ENCODE measurements at places on chromosomes 1 and 21.

DNA sequence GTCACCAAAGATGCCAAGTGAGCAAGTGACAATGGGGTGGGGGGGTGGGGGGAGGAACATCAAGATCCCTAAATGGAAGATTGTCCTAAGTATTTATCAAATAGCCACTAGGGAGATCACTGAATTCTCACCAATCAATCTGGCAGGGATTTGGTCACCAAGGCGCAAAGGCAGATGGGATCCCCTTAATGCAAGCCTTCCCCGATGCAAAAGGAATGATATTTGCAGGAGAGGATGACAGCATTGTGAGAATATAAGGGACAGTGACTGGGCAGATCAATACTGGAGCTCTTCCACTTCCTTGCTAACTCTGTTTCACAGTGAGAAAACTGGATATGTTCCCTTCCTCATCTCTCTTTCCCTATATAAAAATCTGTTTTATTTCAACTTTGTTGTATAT is 40.9 kb downstream of the DUSP10 start:
- DNase-seq: no peak

DNA sequence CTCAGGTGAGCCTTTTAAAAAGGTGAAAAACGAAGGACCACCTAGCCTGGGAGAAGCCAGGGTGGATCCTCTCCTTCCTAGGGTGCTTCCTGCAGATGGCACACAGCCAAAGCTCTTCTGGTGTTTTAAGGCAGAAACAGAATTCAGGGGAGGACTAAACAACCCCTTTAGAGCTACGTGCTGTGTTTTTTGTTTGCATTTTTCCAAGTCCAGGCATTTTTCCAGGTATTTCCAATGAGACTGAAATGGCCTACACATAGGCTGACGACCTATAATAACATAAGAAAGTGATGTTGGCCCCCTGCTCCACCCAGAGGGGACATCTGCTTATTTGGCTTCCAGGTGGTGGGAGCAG is 83.8 kb downstream of the CAPZB start:
- no peak for DNase-seq

DNA sequence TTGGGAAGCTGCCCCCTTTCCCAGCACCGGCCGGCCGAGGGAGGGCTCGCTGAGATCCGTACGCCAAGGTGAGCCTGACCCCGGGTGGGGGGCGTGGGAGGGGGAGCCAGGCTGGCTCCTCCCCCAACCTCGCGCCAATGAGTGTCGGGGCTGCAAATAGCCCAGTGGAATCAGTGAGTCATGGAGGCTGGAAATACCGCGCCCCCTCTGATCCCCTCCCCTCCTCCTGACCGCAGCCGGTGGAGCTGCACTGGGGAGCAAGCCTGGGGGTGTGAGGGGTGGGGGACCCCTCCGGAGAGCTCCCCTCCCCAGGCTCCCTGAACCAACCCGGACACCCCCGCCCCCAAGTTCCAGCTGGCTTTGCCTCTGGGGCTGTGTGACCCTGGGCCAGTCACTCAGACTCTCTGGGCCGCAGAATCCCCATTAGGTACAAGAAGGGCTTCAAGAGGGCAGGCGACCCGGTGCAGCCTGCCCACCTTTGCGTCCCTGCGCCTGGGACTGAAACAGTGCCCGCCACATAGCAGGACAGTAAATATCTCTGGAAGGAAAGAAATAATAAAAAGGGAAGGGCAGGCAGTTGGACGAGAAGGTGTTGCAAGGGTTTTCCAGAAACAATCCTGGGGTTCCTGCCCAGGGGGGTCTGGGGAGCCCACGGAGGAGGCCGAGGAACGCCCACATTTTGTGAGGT is 4.5 kb downstream of the HSPB7 start:
- no peak for DNase-seq

GRCh38 chr1:198168227-198168626 is 11.4 kb downstream of the NEK7 start:
- no peak for DNase-seq

DNA sequence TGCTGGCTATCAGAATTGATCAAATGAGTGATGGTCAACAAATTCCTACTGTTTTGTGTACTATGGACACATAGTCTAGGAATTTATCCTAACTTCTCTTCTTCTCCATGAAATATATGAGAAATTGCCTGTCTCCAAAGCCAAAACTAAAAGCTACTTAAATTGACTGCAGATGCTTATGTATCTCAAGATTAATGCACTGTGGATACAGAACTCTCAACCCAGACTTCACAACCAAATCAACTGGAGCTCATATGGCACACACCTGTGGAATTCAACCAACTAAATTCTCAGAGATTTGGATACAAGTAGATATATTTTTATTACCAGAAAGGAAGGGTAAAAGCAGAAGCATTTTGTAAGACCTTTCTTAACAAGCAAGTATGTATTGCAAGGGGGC is 566.1 kb downstream of the LTN1 start:
- DNase-seq: no peak

DNA sequence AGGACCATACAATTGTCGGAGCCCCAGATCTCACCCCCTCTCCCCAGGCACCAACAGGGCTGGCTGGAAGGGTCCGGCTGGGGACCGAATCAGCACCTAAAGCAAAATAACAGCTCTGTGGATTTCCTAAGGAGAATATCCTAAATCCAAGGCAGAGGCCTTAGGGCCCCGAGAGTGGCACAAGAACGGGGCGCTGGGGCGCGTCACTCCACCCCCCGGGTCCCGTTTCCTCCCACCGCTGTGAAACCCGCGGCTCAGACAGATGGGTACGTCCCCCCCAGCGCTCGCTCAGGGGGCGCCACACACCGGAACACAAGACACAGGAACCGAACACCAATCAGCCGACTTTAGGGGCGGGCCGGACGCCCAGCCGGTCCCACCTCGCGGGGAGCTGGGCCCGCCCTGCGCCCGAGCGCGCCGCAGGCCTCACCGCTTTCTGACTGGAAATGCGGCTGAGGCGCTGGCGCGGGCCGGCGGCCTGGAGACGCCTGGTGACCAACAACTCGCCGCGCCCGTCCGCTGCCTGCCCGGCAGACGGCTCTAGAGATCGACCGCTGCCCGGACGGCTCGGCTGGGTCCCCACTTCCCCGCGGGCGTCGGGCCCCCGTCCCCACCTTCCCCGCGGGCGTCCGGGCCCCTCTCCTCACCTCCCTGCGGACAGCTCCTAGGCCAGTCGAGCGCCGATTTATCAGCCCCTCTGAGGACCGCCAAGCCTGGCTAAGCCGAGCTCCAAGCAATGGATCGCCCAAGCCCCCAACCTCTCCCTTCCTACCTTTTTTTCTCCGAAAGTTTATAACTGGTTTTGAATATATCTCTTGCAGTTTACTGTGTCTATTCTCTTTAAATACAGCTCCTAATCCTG is at the start of gene HFM1:
Gene HFM1 (minus strand): TSS at position 687 of the 862 bp plus-strand sequence. CDS start 3,755 bp downstream, outside the sequence.
- DNase-seq: no peak

GRCh38 chr1:15403962-15404580 is 5.6 kb upstream of the EFHD2 start:
- no peak for DNase-seq

DNA sequence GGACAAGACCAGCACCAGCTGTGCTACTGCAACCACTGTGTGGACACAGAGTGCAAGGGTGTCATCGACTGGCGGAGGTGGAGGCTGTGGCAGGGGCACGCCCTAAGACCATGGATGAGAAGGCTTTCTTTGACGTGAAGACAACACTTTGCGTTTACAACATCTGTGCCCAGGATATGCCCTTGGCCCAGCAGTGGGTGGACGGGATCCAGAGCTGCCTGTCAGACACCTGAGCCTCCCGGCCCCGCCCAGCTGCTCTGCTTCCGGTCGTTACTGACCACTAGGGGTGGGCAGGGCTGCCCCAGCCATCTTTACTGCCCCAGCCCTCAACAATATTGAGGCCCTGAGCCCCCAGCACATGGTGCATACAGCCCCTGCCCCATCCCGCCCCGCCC is 21.4 kb upstream of the NPPB start:
- DNase-seq: no peak

DNA sequence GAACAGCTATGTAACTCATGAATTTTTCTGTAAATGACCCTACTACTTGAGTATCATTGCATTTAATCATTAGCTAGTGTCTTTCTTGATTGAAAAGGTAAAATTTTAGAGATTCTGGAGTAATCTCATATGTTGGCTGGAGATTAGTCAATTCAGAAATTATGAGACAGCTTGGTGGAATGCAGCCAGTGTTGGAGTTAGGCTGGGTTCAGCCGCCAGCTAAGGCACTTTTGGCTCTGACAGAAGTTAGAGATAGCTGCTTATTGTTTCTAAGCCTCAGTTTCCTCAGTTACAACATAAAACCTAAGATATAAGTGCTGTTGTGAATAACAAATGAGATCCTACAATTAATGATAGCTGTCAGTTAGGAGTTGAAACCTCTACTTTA is 49.4 kb downstream of the TBCE start:
- no peak for DNase-seq

GRCh38 chr1:228337031-228337564 is 69.5 kb downstream of the TRIM11 start:
- no peak for DNase-seq

DNA sequence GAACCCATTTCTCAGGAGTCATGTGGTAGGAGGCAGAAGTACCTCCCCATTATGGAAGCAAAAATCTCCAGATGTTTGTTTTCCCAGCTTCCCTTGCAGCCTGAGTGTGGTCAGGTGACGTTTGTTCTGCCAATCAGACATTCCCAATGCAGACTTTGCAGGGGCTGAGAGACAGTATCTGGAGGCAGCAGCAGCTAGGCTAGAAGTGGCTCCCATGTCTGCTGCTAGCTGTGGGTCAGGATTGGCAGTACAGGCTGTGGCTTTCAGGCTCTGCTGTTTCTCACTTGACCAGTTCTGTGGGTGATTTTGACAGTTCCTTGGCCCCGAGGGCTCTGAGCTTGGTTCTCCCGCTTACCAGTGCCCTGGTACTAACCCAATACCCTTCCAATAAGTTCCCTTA is 58.6 kb upstream of the NBPF3 start:
- DNase-seq: no peak

DNA sequence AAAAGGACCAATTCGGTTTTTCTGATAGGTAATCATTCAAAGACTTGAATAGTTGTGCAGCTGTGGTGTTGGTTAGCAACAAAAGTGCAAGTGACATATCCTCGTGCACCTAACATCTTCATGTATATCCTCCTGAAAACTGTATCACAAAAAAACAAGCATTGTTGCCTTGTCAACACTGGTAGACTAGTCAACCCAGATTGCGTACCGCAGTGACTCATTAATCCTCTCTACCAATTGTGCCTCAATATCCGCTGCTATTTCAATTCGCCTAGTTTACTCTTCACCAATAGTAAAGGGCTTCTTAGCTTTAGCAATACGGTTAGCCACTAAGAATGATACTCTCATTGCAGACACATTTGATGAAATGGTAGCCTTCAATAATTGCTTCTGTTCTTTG is 3.5 kb downstream of the HHAT start:
- DNase-seq: no peak

DNA sequence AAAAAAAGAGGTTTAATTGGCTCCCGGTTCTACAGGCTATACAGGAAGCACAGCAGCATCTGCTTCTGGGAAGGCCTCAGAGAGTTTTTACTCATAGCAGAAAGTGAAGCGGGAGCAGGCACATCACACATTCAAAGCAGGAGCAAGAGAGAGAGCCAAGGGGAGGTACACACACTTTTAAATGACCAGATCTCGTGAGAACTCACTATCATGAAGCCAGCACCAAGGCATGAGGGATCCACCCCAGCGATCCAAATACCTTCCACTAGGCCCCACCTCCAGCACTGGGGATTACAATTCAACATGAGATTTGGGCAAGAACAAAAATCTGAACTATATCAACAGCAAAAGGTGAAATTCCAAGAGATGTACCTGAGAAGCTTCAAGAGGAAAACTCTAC is 20.8 kb upstream of the FAM76A start:
- no peak for DNase-seq

GRCh38 chr1:78520843-78521242 is 30.1 kb downstream of the PTGFR start:
- DNase-seq: no peak

- no peak for DNase-seq
Measured at GRCh38 chr1:66777831-66778230, 23.2 kb downstream of the INSL5 start.

- no peak for DNase-seq
Measured at GRCh38 chr1:197124376-197124775, 22.1 kb downstream of the ASPM start.

DNA sequence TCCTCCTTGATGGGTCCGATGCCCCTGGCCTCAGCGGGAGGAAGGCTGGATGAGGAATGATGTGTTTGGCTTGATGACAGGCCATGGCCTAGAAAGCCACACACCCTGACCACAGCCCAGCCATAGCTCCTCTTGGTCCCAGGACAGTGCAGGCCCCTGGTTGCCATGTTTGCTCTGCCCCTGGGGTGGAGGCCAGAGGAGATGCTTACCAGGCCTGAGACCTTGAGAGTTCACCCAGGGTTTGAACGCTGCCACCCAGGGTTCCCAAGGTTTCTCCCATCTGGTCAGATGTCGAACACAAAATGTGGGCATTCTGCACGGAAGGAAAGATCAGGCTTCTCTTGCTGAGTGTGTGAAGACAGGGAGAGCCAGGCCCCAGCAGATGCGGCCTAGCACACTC is 2.6 kb downstream of the C1orf226 start:
- DNase-seq: no peak

- no peak for DNase-seq
Measured at GRCh38 chr1:12438349-12438924, 179.6 kb downstream of the DHRS3 start.

DNA sequence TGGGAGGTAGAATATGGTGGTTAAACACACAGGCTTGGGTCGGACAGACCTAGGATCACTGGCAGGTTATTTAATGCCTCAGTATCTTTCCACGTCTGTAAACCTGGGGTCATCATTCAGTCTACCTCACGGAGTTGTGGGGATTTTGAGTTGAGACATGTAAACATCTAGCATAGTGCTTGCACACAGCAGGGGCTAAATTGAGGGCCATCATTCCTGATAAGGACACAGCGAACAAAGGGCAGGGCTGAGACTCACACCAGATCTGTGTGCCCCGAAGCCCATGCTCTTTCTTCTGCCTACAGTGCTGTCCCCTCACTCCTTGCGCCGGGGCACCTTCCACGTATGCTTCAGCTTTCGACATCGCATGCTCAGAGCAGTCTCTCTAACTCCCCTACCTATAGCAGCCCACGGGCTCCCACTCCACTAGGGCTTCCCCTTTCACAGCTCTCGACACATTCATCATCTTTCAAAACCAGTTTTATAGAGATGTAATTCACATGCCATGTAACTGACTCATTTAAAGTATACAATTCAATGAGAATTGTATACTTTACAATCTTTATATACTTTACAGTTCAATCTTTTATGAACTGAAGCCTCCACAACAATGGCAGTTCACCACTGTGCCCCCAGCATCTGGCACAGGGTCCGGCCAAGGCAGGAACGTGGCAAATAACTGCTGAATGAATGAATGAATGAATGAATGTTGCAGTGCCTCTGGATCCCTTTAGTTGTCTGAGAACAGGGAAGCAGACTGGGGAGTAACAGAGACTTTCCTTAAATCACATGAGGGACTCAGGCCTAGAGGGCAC is 48.0 kb downstream of the GPR161 start:
- DNase-seq: no peak

GRCh38 chr1:217140041-217140901 is 417.0 kb upstream of the ESRRG start:
- no peak for DNase-seq

All from cortex of kidney (tissue), 1 donor.